AG04450 (cell line): ENCODE measurements at places on chromosomes 7 and 10.

GRCh38 chr7:43594020-43594419 lies 11.1 kb downstream of the STK17A start:
- no peak for DNase-seq

DNA sequence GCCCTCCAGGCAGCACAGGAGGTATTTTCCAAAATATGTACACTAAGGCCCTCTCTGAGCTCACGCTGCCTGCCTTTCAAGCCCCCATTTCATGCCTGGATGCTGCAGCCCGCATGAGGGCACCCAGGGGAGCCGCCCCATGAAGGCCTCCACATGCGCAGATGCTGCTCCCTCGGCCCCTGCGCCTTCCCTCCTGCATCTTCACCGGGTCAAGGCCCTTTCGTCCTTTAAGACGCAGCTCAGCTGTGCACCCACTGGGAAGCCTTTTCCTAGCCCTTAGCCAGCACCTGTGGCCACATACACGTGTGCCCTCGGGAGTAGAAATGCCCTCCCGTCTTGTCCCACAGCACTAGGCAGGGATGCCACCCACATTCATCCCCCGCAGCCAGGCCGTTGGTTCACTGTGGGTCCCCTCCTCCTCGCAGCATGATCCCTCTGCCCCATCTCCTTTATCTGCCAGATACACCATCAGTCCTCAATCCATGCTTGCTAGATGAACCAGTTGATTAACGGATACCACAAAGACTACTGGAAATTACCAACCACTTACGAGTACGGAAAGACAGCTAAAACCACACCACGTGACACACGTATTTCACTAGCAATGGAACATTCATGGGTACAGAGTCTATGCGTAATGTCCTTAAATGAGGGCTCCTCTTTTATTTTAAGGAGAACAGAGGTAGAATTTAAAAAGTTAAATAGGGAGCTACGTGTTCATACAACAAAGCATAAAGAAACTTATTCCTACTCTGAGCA lies 278.0 kb downstream of the TNS3 start:
- no peak for DNase-seq

DNA sequence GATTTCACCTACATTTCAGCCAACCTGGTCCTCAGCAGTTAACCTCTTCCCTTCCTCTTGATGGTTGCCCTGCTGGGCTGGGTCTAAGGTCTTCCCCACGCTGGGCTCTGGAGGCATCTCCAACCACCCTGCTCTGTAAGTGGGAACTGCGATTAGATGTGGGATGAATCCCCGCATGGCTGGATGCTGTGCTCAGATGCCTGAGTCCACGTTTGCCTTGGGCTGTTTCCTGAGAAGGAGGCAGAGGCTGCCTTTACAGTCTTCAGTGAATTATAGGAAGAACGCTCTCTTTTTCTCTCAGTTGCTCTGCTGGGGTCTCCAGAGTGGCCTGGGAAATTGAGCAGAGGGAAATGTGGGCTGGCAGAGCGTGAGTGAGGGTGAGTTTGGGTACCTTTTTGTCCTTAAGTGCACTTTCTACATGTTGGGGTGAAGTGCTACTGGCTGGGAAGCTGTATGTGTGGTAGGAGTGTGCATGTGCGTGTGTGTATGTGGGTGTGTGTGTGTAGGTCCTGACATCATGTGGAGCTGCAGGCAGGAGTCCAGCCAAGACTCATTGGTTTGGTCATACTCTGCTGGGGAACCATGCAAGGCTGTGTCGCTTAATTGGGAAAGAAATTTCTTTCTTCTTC lies 1.5 kb downstream of the GIMAP8 start:
- no peak for DNase-seq

DNA sequence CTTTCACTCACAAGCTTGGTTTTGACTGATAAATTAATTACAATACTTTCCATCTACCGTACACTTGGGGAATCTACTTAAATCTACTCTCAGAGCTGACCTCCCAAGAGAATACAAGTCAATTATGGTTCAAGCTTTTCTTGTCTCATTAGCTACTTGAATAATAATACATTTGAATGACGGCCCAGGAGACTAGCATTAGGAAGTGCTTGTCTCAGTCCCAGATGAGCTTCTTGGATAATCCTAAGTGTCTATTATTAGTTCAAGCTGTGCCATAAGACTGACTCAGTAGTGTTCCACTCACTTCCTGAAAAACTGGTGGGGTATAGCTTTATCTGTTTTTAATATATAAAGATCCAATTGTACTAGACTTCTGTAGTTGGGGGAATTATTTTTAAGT lies 100.2 kb downstream of the GNAT3 start:
- DNase-seq: no peak

DNA sequence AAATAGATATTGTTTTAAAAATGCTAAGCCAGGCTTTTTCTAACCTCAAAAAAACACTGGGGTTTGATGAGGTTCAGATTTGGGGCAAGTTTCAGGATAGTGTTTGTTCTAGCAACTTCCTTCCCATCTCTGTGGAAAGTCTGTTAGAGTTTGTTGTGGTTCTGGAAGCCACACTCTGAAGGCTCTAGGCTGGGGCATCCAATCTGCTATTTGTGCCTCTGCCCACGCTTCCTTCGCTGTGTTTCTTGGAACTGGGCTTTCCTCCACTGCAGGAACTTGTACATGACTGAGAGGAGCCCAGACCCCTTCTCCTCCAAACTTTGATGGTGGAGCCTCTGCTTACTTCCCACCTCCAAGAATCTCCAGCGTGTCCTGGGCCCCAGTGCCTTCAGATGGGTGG lies 108.5 kb upstream of the SLC25A13 start:
- no peak for DNase-seq

- DNase-seq: no peak
Observed at GRCh38 chr7:82019551-82020475, 250.0 kb upstream of the HGF start.

GRCh38 chr7:6256677-6257535 lies 15.5 kb downstream of the CYTH3 start:
- no peak for DNase-seq
